Activated CD8-positive, alpha-beta T cell treated with anti-CD3 and anti-CD28 coated beads, Interleukin-2, amount 10 ng/mL, durations not matched to agents 7 days and 5 days (primary cell): ENCODE measurements at places on chromosomes 11 and 22.

DNA sequence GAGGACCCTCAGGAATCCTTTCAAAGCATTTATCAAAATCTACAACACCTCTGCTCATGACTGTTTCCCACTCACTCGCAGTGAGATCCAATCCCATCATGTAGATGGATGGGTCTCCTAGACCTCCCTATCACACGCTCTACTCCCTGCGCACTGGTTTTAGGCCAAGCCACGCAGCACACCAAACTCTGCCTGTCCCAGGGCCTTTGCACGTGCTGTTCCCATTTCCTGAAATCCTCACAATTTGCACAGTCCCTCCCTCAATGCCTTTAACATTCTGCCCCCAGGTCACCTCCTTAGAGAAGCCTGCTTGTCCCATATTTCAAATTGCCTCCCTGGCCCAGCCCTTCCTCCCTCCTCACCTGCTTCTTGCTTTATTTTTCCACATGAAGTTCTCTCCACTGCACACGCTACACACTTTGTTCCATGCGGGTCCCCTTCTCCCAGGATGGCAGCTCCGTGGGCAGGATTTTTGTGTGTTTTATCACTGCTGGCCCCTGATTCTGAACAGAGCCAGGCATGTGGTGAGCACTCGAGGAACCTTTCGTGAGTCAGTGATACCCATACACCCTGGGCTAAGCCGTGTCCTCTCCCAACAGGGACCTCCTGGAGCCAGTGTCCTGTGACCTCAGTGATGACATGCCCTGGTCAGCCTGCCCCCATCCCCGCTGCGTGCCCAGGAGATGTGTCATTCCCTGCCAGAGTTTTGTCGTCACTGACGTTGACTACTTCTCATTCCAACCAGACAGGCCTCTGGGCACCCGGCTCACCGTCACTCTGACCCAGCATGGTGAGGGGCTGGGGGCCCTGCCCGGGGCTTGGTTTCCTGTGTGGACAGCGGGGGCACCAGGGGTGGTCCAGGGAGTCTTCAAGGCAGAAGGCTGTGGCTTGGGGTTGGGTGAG lies 12.2 kb downstream of the CSF2RB start:
- H3K4me3 ChIP-seq = no peak overlapping the region
- peaks cover 9% of the 10 kb centered on the region for H3K27me3 ChIP-seq
- H3K27ac ChIP-seq = peak overlapping the region; percentile 9
- H3K4me1 ChIP-seq = peaks cover 26% of the 10 kb centered on the region
- DNase-seq = no peak

DNA sequence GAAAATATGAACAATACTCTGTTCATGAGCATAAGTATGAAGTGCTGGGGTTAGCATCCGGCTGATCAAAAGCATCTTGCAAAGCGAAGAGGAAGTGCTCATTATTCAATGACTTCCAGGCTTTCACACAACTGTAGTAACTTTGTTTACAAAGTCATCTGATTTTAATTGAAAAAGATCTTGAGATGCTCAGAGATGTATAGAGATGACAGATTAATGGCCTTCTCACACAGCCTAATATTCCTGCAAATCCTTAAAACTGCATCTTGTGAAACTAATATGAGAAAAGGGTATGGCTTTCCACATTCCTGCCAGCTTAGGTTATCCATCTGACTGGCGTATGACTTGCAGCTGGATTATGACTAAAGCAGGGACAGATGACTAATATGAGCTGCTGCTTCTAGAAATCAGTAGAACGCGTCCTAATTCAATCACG lies 125.4 kb downstream of the CASP12 start:
- peak; percentile 27 for DNase-seq
- peak overlapping the region; percentile 0 for H3K27ac ChIP-seq
- H3K27me3 ChIP-seq = no peaks in the 10 kb centered on the region
- H3K36me3 ChIP-seq = peaks cover 8% of the 10 kb centered on the region

GRCh38 chr11:76217653-76218160 lies 11.4 kb upstream of the WNT11 start:
- H3K27ac ChIP-seq = no peak overlapping the region
- no peak for DNase-seq
- H3K27me3 ChIP-seq = peaks cover 26% of the 10 kb centered on the region
- H3K4me1 ChIP-seq = no peaks in the 10 kb centered on the region
- no peaks in the 10 kb centered on the region for H3K36me3 ChIP-seq
- H3K4me3 ChIP-seq = no peak overlapping the region

DNA sequence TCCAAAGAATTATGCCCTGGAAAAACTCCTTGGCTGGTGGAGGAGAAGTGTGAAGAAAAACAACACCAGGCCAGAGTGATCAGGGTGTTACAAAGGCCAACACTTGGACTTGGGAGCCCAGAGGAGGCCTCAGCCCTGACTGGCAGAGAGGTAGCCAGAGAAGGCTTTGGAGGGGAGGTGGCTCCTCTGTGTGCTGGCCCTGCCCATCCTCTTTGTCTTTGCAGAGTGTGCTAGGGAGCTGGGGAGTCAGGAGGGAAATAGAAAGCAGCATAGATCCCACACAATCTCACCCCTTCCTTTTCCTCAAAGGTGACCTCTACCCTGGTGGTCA lies 12.0 kb upstream of the P2RY6 start:
- DNase-seq = no peak
- no peak overlapping the region for H3K4me3 ChIP-seq
- peaks cover 33% of the 10 kb centered on the region for H3K27me3 ChIP-seq
- no peaks in the 10 kb centered on the region for H3K4me1 ChIP-seq
- no peaks in the 10 kb centered on the region for H3K36me3 ChIP-seq

DNA sequence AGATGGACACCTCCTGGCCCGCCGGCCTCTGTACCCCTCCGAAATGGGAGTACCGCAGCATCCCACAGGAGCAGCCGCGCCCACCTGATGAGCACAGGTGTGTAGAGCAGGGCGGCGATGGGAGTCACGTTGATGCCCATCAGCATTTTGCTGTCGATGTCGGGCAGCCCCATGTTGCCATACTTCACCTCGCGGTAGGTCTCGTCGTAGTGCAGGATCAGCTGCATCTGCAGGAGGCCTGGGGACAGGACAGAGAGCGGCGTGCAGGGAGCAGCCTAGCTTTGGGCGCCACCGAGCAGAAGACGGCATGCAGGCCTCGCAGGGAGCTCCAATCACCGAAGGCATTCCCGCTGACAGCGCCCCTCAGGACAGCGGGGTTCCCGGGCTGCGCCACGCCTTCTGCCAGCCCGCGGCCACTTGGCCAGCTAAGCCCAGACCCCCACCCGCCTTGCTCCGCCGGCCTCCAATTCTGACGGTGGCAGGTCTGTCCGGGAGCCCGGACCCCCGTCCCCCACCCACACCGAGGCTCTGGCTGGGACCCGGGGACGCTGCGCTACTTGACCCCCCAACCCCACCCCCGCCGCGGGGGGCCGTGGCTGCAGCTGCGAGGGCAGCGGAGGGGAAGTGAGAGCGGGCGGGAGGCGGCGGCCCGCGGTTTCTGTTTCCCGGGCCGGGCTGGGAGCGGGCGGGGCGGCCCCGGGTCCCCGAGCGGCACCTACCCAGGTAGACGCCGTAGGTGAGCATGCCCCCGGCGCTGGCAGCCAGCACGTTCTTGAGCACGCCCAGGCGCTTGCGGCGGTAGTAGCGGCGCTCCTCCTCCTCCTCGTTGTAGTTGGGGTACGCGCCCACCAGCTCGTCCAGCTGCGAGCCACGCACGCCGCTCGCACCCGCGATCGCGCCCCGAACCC lies 705 bp downstream of the UNC93B1 start:
- H3K27ac ChIP-seq = peak overlapping the region; percentile 63
- H3K4me3 ChIP-seq = peak overlapping the region; percentile 76
- peaks cover 9% of the 10 kb centered on the region for H3K36me3 ChIP-seq
- H3K4me1 ChIP-seq = peaks cover 49% of the 10 kb centered on the region

- no peaks in the 10 kb centered on the region for H3K4me1 ChIP-seq
- no peaks in the 10 kb centered on the region for H3K36me3 ChIP-seq
- H3K27me3 ChIP-seq = no peaks in the 10 kb centered on the region
- H3K27ac ChIP-seq = no peak overlapping the region
- DNase-seq = no peak
- no peak overlapping the region for H3K4me3 ChIP-seq
These were observed 478.8 kb upstream of the RAG2 start for GRCh38 chr11:37076866-37077265.
